ENCODE measurements at places on chromosomes 7 and 10.

DNA sequence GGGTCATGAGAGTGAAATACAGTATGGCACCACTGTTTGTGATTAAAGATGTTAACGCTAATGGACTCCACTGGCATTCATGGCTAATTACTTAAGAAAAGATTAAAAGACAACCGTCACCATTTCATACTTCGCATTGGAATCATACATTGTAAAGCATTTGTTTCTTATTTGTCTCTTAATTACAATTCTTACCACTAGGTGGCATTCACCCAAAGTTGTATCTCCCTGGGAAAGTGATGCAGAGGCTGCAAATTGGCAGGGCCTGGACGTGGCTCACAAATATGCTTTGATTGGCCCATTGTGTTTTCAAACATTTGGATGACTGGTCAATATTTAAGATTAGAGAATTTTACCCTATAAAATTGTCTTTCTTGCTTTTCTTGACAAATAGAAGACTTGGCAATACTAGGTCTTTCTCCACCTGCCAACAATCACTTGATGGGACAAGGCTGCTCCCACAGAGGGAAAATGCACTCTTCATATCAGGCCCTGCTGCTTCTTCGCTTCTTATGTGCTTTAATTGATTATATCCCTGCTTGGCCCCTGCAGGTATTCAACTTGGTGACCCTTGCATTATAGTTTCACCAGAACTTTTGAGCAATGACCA lies 72.1 kb upstream of the STARD3NL start:
- DNase-seq = peak; percentile 30

- peak; percentile 57 for DNase-seq
Observed at GRCh38 chr7:2566890-2567678, 8.3 kb downstream of the IQCE start.

DNA sequence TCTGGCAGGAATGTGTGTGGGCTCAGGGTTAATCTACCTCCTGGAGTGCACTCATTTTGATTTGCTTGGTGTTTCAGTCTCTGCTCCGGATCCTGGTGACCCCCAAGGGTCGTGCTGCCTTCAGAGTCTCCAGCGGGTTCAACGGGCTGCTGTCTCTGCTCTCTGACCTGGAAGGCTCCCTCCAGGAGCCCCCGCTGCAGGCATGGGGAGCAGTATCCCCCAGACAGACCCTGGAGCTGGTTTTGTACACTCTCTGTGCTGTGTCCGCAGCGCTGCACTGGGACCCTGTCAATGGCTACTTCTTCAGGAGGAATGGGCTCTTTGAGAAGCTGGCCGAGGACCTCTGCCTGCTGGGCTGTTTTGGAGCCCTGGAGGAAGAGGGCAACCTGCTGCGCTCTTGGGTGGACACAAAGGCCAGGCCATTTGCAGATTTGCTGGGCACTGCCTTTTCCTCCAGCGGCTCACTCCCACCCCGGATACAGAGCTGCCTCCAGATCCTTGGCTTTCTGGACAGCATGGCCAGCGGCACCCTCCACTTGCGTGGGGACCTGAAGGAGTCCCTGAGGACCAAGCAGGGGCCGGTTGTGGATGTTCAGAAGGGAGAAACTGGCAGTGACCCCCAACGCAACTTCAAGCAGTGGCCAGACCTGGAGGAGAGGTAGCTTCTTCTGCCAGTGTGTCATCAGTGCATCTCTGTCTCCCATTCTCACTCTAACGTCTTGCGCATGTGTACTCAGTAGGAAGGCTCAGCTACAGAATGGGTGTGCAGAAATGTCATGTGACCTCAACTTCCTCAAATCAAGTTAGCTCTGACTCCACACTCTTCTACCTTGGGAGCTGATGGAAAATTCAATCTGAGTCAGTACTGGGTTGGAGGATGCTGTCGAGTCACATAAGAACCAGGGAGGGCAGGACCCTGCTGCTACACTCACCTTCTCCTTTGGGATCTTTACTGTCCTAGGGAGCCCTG lies 58.5 kb downstream of the WDFY4 start:
- DNase-seq = no peak

DNA sequence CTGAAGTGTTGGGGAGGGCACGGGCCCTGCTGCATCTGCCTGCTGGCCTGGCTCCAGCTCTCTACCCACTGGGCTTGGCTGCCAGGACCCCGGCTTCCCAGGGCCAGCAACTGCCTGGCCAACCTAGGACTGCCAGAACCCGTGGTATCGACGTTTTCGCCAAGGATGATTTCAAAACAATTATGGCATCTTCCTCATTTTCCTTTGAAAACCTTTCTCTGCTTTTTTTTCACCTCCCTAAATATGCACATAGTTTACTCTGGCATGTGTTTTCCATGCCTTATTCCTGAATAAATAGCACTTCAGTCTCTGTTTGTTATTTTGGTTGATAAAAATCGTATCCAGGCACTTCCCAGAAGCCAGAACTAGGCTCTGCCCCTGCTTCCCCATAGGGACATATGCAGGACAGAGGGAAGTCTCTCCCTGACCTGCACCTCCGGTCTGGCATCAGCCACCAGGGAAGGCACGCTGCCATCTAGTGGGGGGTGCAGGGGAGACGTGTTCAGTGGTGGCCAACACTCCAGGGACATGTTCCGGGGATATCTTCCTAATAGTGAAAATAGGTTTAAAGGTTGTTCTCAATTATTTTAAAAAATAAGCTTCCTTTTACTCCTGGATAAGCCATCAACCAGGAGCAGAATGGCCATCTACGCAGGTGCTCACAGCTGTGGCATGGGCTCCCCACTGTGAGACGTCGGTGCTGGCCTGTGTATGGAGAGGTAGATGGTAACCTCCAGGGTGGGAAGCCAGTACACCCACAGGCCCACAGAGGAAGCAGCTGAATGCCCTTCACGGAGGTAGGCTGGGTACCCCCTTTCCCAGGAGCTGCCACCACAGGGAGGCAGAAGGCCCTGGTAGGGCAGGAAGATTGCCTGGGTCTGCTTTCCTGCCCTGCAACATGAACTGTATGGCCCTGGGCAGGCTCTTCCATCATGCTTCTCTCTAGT lies 30.7 kb upstream of the ANTXRL start:
- peak; percentile 86 for DNase-seq

- DNase-seq = no peak
Observed at GRCh38 chr7:150400008-150400787, 21.1 kb downstream of the ZNF775 start.

DNA sequence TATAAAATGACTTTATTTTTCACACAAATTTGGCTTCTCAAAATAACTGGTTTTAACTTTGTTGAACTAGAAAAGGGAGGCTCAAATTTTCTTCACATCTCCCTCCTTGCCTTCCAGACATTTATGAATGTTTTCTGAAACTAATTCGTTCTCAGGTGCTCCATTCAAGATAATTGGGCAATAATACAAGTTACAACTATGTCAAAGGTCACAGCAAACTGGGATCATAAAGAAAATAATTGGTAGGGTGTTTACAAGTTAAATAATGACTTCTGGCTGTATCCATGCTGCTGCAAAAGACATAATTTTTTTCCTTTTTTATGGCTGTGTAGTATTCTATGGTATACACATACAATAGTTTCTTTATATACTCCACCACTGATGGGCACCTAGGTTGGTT lies 75.3 kb downstream of the MINPP1 start:
- no peak for DNase-seq

- DNase-seq = peak; percentile 33
Observed at GRCh38 chr7:140247559-140247958, 70.8 kb upstream of the KDM7A start.

DNA sequence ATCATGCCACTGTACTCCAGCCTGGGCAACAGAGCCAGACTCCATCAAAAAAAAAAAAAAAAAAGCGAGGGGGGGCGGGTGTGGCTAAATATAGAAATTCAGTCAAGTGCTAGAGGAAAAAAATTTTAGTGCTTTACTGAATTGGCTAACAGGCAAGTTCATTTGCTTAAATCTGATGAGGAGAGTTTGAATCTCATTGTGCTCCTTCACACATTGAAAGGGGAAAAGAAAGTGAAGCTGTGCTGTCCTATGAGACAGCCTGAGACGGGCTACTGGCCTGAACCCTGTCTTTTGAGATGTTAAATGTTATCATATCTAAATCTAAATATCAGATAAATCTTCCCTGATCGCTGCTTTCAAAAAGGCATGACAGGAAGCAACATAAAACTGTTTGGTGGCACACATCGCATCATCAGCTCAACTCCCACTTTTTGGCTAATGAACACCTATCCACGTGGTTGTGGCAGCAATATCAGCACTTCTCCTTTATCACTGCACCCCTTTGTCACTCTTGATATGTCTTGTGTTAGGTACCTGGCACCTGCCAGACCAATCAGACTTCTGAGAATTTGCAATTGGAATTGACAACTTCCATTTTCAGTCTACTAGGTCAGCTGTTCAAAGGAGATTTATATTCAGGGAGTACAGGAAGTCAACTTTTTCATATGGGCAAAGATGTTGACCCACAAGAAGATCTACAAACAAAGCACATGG lies 14.0 kb upstream of the IFIT1B start:
- no peak for DNase-seq

DNA sequence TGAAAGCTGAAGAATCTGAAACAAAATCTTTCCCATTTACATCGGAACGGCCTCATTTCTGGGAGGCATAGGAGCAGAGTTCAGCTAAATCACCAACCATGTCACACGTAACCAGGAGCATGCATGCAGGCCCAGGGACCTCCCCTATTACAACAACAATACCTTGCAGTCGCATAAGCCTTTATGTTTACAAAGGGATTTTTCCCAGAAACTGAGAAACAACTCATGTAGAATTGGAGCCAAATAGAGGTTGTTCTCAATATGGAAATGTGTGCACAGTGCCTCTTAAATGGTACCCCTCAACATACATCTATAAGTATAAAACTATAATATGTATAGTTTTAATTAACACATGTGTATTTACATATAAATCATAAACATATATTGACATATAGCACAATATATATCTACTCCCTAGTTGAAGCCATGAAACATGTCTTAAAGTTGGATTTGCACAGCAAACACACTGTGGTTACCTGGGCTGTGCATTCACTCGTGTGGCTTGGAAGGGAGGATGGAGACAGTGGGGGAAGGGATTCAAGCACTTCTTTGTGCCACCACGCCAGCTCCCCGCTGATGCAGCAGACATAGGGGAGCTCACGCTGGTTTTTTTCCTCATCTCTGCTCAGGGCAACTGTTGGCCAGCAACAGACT lies 35.0 kb upstream of the DGKI start:
- DNase-seq = no peak

GRCh38 chr7:84509522-84509921 lies 314.9 kb upstream of the SEMA3A start:
- DNase-seq = no peak

GRCh38 chr10:73439605-73440312 lies 6.4 kb upstream of the MSS51 start:
- DNase-seq = no peak

- no peak for DNase-seq
Observed at GRCh38 chr10:57015595-57016318, 654.7 kb upstream of the ZWINT start.
